ENCODE measurements at places on chromosomes 4 and X. TPM values are rescaled to one million over a fixed set of nuclear protein-coding genes. Genes with fewer than 3 reads are reported as not detected.
A peak's percentile ranks its signal among the peaks of the same experiment; 100 is the strongest.

The PIR gene
- total RNA-seq, result 9.0 TPM

- DNase-seq, result no peak
These were observed 270.3 kb downstream of the DTHD1 start for GRCh38 chr4:36551697-36552214.

The S100P gene
- 3.1 TPM for total RNA-seq

DNA sequence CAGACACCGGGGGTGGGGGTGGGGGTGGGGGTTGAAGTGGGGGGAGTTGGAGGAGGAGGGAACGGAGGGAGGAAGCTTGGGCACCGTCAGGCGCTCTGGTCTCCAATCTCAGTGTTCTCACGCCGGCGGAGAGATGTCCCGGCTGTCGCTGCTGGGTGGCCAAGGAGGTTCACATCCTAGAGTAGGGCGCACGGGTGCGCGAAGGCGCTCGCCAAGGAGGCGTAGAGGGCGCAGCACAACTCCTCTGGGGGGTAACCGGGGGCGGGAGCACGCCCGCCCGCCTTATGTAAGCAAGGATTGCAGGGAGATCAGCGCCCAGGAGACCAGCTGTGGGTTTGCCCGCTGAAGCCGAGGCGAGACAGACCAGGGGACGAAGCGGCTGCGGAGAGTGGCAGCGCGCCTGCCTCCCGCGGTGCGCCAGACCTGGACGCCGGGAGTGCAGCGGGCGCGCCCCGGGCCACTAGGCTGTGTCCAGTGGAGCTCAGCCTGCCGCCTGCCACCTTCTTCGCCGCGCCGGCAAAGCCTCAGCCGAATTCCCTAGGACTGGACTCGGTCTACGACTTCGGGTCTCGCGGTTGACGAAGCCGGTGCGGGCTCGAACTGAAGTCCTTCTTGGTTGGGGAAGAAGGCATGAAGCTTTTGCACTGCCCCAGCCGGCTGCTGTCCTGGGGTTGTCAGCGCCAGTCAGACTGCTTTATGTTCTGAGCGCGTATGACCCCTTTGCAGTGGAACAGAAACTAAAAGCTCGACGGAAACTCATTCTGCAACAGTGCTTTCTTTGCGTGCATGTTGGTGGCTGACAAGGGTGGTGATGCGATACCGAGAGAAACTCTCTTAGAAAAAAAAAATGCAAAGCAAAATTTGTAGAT is 707 bp upstream of the UNC5C start:
- peak; percentile 37 for DNase-seq
